Suprapubic skin (tissue), 4 donors: ENCODE measurements at places on chromosomes 3 and 15.
A peak's percentile ranks its signal among the peaks of the same experiment; 100 is the strongest.

DNA sequence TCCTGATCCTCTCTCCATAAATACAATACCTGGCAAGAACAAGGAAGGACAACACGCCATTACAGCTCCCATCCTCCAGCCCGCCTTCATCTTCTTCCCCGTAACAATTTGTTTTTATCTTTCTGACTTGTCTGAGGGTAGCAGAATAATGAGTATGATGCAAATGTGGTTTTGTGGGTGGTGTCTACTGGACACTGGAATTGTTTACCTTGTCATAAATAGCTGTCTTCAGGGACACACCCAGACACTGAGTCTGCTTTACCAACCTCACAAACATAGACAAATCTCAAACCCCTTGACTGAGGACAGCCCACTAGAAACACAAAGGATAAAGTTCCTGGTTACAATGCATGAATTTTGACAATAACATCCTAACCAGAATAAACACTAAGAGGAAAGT is 13.4 kb downstream of the WDR72 start:
- no peak for DNase-seq

- DNase-seq, result no peak
Observed at GRCh38 chr3:58102976-58103451, 94.8 kb downstream of the FLNB start.

- no peak for DNase-seq
Observed at GRCh38 chr3:69535613-69536012, 149.7 kb upstream of the FRMD4B start.

DNA sequence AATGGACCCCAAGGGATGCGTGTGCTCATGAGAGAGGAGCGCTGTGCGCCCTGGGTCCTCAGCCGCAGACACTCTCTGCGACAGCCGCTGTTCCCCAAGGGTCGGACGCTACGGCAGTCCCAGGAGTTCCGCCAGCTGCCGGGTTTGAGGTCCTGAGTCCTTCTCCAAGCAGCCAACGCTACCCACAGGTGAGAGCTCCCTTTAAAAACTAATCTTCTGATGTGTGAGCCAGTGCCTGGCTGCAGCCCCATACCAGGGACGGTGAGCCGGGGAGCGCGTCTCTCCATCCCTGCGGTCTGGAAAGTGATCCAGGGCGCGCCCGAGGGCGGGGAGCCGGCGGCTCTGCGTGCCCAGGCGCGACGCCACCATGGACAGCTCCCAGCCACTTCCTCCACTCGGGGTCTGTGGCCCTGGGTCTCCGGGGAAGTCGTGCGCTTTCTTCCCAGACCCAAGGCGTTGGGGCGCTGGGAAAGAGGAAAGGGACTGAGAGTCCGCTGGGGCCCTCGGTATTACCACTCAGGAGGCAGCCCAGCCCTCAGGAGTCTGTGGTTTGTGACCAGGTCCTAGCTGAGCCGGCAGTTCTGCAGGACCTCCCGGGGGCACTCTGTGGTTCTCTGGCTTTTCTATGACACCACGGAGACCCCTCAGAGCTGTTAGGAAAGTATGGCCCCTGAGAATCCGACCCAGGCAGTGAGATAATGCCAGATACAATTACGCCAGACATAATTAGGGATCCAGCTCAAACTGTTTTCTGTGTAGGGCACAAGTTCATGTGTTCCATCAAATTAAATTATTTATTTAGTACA is 1.4 kb downstream of the CEMIP start:
- no peak for DNase-seq

GRCh38 chr15:59594493-59594942 is 17.1 kb upstream of the GCNT3 start:
- no peak for DNase-seq

DNA sequence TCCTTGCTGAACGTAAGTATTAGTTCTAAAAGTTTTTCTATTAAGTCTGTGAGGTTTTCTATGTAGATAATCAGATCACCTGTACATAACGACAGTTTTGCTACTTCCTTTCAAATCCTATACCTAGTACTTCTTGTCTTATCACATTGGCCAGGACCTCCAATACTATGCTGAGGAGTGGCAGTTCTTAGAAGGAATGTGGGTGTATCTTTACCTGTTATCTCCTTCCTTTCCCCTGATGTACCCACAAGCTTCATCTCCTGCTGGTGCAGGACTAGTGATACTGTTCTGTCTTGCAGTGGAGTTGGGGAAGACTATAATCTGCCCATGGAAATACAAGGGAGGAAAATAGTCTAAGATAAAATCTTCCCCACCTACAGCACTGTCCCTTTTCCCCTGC is 16.8 kb upstream of the CA12 start:
- DNase-seq, result no peak

- DNase-seq, result no peak
Observed at GRCh38 chr3:3778216-3778615, 21.0 kb upstream of the LRRN1 start.

- DNase-seq, result no peak
Observed at GRCh38 chr3:195584543-195584870, 767 bp upstream of the APOD start.

- DNase-seq, result no peak
Observed at GRCh38 chr15:41567862-41568261, 8.8 kb downstream of the TYRO3 start.

- DNase-seq, result no peak
Observed at GRCh38 chr15:74425630-74426029, 8.1 kb downstream of the SEMA7A start.

DNA sequence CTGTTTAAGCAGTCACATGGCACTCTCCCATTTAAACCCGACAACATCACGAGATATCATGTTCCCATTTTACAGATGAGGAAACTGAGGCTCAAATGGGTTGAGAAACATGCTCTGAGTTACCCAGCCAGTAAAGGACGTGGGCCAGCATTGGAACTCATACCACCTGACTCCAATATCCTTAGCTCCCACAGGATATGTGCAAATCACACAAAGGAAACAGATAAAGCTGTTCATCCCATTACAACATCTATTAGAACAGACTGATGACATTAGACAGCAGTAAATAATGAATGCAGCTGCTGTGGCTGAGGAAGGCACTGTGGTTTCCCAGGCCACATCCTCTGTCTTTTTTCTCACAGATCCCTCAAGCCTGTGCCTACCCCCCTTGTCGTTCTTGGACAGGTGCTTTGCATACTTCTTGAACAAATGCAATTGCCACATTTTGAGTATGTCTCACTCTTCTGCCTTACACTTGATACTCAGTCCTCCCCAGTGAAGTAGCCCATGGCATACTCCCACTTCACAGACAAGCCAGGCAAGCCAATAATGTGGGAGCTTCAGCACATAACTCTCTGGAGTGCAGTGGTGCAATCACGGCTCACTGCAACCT is 17.7 kb downstream of the FRMD4B start:
- DNase-seq, result no peak

DNA sequence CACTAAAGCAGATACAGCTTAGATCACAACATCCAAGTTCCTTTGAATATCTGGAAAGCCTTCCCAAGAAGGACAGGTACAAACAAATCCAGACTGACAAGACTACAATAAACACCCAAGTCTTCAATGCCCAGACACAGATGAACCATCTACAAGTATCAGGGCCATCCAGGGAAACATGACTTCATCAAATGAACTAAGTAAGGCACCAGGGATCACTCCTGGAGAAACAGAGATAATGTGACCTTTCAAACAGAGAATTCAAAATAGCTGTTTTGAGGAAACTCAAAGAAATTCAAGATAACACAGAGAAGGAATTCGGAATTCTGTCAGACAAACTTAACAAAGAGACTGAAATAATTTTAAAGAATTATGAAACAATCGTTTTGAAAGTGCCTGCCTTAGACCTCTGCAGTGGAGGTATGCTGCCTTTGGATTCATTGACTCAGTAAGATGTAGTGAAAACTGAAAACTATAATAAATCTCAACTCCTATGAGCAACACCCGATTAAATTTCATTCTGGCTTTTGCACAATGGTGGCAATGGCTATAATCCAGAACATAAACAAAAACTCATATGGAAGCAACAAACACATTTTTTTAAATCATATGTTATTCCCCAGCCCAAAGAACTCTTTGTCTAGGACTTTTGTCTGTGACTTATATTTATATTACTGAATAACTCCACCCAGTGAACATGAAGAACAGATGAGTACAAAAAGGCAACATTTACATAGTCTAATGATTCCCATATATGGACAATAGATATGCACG is 12.6 kb upstream of the COL8A1 start:
- DNase-seq, result no peak

DNA sequence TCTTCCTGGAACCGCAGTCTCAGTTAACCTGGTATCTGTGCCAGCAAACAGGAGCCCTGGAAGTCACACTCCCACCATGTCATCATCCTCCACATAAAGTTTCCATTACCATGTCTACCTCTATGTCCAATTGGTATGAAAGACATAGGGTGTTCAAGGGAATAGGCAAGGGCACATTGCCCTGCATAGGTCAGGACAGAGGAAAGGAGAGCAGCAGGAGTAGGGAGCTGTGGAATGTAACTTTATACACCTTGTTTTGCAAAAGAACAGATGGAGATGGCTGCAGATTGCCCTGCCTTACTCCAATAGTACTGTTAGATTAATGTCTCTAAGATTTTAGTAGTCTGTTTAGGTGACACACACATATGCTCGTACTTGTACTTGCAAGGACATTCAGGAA is 1056.4 kb downstream of the NTRK3 start:
- DNase-seq, result no peak

DNA sequence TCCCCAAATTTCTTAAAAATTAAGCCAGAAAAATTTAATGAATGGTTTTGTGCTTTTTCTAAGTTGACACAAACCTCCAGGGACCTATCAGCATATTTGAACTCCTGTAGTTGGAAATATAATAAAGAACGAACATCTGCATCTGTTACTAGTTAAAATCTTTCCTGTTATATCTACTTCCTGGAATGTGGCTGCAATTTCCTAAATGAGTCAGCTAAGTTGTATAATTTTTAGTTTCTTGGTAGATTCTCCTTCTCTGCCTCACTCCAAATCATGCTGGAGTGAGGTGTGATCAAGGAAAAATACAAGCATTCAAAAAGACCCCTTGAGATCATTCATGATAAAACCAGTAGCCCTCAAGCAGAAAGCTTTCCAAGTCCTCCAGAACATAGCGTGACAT is 106.2 kb upstream of the MCTP2 start:
- no peak for DNase-seq

GRCh38 chr15:25408428-25408827 is 30.4 kb downstream of the UBE3A start:
- no peak for DNase-seq

GRCh38 chr15:67579164-67579563 is 36.7 kb downstream of the MAP2K5 start:
- DNase-seq, result no peak

DNA sequence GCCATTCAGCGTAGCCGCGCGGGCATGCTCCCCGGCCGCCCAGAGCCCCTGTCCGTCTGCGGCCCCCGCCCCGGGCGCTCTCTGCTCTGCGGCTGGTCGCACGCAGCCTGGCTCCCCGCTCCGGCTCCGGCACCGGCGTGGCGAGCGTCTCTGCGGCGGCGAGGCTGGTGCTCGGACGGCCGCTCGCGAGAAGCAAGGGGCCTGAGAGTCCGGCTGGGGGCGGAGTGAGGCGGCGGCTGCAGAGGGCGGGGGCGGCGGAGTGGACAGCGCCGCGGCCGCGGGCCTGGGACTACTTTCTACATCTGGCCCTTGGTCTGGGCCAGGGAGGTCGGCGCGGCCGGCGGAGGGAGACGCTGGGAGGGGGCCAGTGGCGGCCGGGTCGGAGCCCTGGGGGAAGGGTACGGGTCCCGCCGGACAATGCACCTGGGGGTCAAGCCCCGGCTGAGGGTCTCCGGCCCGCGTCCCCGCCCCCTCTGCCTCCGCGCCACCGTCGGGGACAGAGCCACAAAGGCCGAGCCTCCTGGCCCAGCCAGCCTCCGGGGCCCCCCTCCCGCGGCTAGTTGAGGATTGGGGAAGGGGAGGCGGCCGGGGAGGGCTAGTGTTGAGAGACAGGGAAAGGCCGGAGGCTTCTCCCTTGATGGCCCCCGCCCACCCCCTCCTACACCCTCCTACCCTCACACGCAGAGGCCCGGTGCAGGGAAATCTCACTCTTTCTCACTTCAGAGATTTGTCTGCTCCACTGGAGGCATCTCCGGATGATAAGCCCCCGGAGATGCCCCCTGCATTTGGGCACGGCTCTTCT is at the start of gene PRTG:
Gene PRTG (minus strand): TSS at position 226 of the 802 bp plus-strand sequence. CDS start 221 bp downstream, at position 5.
- peak; percentile 81 for DNase-seq

DNA sequence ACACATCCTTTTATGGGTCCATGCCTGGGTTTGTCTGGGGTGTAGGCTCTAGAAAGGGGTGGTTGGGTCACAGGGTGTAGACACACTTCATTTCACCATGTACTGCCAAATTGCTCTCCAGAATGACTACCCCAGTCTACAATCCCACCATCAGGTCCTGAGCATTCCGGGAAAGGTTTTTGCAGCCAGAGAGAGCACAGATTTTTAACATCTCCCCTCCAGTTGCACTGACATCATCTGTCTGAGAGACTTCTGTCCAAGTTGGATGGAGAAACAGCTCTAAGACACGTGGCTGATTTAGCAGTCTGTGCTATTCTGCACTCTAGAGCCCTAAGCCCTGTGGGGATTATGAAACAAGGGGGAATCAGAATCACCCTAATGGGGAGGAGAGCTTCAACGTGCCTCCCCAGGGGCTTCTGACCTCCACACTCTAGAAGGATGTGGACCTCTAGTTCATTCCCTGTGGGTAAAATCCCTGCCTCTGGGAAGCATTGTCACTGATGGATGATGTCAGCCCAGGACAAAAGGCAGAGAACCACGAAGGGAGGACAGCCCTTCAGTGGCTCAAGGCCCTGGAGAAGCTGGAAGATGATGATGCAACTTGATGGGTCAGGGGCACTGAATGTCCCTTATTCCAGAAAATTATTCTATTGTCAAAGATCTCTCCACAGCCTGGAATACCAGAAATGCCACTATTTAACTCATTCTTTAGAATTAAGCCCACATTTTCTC is 71.5 kb downstream of the CD200R1L start:
- no peak for DNase-seq

DNA sequence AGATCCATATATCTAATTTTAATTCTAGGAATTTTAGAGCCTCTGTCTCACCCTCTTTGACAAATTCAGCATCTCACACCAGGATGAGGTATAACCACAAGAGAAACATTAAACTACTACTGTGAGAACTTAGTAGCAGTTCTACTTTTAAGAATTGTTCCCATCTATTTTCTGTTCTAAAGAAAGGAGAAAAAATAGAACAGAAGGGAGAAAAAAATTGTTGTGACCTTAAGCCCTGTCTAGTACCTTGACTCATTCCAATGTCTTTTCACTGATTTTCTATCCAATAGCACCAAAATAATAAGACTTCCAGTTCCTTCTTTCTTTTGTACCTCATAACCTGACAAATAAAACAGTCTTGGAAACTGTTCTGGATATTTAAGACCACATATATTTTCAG is 37.0 kb downstream of the FRMD5 start:
- no peak for DNase-seq
